ENCODE measurements at places on chromosomes 4 and X.
A peak's percentile ranks its signal among the peaks of the same experiment; 100 is the strongest.

GRCh38 chrX:37860721-37861120 is 13.3 kb upstream of the DYNLT3 start:
- DNase-seq, result no peak

DNA sequence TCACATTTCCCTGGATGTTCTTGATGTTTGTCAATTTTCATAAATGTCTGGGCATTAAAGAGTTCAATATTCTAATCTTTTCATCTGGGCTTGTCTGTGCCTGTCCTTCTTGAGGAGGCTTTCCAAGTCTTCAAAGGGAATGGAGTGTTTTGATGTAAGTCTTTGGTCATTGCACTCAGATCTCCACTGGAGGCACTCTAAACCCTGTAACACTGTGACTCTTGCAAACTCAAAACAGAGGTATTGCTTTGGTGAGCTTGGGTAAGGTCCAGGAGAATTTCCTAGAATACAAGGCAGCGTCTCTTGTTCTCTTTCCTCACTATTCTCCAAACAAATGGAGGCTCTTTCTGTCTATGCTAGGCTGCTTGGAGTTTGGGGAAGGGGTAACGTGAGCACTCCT is 1118.1 kb upstream of the PABPC4L start:
- no peak for DNase-seq

GRCh38 chr4:3634894-3635820 is 102.9 kb upstream of the LRPAP1 start:
- no peak for DNase-seq

DNA sequence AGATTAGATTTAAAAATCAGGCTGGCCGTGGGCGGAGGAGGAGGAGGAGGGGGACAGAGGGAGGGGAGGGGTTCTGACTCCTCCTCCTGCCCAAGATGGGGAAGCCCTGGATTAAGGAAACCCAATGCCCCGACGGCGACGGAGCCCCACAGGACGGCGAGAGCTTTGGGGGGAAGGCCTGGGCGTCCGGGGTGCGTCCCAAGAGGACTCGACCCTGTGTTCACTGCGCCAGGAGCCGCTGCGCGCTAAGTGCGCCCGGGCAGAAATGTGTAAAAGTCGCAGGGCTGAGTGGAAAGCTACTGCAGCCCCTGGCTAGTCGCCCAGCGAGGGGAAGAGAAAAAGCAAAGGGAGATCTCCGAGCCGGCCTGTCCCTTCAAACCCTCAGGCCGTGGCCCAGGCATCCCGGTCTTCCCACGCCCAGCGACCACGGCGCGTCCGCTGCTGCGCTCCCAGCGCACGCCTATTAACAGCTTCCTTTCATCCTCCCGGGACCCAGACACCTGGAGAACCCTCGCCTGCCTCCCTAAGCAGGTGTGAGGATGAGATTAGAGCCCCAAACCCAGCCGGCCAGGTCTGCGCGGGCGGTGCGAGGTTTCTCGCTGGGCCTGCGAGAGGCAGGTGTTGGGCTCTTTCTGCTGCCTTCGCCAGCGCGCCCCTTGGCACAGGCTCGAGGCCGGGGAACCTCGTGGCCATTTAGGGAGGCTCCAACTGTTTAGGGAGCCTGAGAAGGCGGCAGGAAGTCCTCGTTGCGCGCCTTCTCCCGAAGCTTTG is 1.4 kb upstream of the RPS6KA3 start:
- DNase-seq, result peak; percentile 21

GRCh38 chrX:69959712-69960111 is 90.0 kb downstream of the AWAT2 start:
- DNase-seq, result no peak

DNA sequence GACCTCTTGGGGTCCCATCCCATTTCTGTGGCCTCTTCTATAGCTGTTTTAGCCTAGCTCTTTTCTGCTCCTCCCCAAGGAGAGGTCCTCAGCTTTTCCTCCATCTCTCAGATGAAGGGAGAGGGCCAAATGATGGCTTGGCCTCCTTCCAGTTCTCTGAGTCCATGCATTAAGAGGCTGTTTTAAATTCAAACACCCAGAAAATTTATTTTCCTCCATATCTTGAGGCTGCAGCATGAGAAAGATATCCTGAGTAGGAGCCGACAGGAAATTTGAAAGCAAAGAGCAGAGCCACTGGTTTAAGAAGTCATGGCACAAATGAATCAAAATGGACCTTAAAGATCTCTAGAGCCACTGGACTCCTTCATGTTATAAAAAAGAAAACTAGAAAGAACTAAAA is 558.8 kb downstream of the MID1IP1 start:
- no peak for DNase-seq

- DNase-seq, result no peak
Observed at GRCh38 chr4:183333983-183334382, 11.8 kb upstream of the CLDN24 start.

DNA sequence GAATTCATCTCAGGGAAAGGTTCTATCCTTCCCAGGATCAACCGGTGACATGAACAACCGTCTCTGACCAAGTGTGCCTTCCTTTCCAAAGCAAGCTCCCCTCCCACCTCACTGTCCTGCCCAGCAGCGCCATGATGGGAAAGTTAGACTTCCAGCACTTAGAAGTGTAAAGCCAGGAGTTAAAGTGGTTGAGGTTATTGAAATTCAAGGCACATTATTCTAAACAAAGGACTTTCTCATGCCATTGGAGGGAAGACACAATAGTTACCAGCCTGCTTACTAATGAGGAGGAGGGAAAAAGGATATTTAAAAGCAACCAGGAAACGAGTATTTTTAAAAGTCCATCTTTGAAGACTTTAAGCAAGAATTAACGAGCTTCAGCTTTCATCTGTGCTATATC is 96.8 kb downstream of the NSUN7 start:
- no peak for DNase-seq

DNA sequence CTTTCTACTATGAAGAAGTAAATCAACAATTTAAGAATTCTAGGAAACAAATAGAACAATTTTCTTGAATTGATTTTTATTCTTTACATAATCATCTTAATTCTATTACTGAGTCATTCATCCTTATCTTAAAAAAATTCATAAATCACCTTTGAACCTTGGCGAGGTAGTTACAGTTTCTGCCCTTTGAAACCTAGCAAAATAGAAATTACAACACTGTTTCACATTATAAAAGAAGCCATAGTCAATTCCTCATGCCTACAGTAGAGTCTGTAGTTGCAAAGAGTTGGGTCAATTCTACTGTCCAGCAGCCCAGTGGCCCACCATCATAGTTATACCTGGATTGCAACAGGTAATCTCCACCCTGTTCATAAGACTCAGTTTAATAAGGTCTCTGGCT is 7.3 kb downstream of the SMIM31 start:
- no peak for DNase-seq

DNA sequence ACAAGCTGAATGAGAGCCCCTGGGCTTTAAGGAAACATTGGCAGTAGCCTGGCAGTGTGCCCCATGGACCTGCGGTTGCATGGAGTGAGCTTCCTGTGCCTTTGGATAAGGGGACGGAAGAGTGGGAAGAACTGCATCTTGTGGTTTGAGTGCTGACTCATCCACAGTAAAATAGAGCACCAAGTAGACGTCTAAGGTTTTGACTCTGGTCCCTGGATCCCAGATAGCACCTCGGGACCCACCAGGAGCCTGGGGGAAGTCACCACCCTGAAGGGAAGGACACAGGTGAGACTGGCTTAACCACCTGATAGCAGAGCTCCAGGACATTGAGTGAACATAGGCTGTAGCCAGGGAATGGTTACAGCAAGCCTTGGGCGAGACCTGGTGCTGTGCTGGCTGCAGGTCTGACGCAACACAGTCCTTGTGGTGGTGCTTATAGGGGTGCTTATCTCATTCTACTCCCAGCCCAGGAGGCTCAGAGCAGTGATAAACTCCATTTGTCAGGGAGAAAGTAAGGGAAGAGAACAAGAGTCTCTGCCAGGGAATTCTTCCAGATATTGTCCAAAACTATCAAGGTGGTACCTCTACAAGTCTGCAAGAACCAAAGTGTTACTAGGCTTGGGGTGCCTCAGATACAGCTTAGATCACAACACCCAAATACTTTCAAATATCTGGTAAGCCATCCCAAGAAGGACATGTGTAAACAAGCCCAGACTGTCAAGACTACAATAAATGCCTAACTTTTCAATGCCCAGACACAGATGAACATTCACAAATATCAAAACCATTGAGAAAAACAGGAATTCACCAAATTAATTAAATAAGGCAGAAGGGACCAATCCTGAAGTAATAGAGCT is 123.6 kb upstream of the TET2 start:
- no peak for DNase-seq

GRCh38 chr4:113781439-113782040 is 20.0 kb upstream of the CAMK2D start:
- DNase-seq, result peak; percentile 14

DNA sequence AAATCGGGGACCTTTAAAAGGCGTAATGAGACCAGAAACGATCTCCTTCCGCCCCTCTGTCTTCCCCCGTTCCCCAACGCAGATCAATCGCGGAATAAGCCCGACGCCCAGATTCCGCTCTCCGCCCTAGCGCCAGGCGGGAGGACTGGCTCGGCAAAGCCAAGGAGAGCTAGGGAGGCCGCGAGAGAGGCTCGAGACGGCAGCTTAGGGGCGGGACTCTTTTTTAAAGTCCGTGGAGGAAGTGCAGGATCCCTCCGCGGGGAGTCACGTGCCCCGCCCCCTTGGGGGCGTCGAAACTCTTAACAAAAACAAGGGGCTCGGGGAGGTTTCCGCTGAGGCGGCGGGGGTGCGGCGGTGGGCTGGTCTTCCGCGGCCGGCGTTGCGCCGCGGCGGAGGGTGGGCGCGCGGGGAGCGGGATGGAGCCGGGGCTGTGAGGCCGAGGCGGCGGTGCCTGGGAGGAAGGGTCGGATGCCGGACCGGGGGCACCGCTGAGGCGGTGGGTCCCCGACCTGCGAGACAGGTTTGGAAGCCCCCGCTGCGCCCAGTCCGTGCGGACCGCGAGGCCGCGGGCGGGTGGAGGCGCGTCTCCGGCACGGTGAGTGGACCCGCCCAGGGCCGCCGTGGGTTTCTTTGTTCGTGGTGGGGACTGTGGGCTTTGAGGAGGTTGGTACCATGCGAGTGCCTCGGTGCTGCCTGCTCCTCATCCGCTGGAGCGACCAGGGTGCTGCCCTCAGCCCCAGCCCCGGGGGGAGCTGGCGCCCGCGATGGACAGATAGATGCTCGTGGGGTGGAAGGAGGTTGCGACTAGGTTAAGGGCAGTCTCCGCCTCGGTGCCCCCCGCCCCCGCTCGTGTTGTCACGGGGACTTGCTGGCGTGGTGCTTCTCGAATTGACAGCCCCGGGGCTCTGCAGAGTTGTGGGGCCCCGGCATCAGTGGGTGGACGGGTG is at the start of gene CCNG2:
Gene CCNG2, plus strand, starts transcription at position 296 of the 947 bp plus-strand sequence. CDS start 1,326 bp downstream, outside the sequence.
- DNase-seq, result peak; percentile 94

- DNase-seq, result no peak
Observed at GRCh38 chr4:4554234-4554633, 12.4 kb upstream of the STX18 start.

- no peak for DNase-seq
Observed at GRCh38 chr4:183244506-183244905, 75.6 kb downstream of the CLDN22 start.

- no peak for DNase-seq
Observed at GRCh38 chrX:40947276-40947675, 138.0 kb upstream of the USP9X start.

DNA sequence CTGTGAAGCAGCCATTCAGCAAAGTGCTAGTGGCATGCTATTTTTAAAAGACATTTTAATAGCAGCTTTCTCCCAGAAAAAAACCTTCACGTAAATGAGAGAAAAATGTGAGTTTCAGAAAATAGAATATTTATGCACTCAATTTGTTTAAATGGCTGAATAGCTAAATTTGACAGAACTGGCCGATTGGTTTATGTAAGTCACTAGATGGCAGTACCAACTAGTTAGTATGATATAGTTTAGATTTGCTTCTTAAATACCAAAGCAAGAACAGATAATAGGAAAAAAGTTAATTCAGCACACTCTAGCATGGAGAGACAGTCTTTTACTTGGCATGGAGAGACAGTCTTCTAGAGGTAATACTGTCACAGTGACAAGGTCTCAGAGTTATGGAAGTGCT is 250.1 kb downstream of the SNCA start:
- DNase-seq, result no peak

- DNase-seq, result no peak
Observed at GRCh38 chrX:105821471-105822121, 743 bp upstream of the NRK start.

DNA sequence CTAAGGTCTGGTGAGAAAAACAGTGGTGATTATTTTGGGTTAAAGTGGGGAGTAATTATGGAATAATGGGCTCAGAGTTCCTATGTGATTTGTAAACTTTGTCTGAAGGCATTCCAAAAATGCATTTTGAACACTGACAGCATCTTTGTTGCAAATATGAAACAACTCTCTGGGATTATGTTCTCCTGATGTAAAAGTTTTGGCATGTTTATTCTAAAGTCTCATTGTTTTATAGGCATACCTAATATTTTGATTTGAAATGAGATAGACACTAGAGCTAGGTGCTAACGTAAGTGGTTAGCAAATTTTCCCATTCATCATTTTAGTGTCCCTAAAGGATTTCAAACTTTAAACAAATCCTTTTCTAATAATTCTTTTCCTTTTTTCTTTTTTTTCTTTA is 140.9 kb upstream of the ANXA3 start:
- DNase-seq, result no peak

DNA sequence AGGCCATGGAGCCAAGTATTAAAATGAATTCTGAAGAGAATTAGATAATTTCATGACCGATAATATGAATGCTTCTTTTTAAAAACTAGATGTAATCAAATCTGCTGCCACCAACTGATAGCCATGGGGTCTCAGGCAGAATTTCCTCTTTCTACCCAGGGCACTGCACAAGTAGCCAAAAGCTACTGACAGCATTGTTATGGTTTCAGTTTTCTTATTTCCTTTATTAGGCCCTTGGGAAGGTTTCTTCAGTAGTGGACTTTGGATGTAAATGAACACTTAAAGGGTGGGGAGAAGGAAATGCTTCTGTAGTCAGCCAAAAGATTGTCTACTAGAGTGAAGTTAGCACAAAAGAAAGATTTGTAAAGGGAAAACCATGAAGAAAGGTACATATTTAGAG is 686.0 kb downstream of the ADGRL3 start:
- DNase-seq, result no peak

- DNase-seq, result peak; percentile 26
Observed at GRCh38 chr4:170234800-170235199, 145.0 kb upstream of the AADAT start.

- no peak for DNase-seq
Observed at GRCh38 chr4:150462743-150463142, 119.2 kb upstream of the MAB21L2 start.

DNA sequence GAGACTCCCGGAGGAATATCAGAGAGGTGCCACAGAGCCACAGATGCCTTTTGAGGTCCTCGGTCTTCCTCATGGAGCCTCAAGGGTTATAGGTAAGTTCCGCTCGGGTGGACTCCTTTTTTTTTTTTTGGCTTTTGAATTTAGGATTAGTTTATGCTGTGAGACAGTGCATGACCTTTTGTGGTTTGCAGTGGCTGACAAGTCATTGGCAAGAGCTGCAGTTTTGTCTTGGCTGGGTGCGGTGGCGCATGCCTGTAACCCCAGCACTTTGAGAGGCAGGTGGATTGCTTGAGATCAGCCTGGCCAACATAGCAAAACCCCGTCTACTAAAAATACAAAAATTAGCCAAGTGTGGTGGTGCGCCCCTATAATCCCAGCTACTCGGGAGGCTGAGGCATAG is 4.5 kb upstream of the GRSF1 start:
- DNase-seq, result peak; percentile 43
